ENCODE measurements at places on chromosomes 16 and 17. TPM values are rescaled to one million over a fixed set of nuclear protein-coding genes. Genes with fewer than 3 reads are reported as not detected.

Gene CLEC10A
- total RNA-seq = 14.0 TPM

Gene SHISA6
- total RNA-seq = 1.6 TPM

Gene TMC6
- total RNA-seq = 14.4 TPM

Gene CACNG5
- total RNA-seq = not detected

Gene OTOP3
- not detected for total RNA-seq

DNA sequence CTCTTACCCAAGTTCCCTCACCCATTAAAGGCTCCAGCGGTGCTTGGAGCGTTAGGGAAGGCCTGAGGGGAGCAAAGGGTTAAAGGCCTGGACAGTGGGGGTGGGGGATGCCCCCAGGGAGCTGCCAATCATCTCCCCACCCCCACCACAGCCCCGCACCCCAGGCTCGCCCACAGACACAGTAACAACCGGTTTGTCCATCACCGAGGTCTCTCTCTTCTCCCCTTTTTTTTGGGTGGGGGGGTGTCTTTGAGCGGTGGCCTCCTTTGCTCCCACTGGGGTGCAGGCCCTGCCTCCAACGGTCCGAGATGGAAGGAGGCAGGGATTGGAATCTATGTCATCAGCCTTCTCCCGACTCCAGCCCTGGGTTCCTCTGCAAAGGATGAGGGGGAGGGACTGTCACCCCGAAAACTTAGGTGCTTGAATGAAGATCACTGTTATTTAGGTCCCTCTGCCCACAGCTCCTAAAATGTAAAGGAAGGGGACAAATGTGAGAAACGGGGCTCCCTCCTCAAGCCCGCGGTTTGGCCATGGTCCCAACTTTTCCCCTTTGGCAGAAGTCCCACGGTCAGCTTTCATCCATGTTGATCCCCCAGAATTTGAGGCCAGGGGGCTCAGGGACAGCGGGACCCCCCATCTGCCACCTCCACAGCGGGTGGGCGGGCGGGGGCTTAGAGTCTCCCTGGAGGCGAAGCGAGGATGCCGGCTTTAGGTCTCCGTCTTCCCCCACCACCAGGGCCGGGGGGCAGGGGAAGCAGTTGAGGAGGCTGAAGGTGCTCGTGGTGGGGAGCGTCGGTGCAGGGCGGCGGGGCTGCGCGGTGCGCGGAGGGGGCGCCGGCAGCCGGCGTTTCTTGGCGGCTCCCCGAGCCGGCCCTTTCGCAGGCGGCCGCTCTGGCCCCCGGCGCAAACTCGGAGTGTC, 1.7 kb downstream of the EPOP start:
- no peak for DNase-seq
